ENCODE measurements at places on chromosomes 3 and 15.
A peak's percentile ranks its signal among the peaks of the same experiment; 100 is the strongest.

DNA sequence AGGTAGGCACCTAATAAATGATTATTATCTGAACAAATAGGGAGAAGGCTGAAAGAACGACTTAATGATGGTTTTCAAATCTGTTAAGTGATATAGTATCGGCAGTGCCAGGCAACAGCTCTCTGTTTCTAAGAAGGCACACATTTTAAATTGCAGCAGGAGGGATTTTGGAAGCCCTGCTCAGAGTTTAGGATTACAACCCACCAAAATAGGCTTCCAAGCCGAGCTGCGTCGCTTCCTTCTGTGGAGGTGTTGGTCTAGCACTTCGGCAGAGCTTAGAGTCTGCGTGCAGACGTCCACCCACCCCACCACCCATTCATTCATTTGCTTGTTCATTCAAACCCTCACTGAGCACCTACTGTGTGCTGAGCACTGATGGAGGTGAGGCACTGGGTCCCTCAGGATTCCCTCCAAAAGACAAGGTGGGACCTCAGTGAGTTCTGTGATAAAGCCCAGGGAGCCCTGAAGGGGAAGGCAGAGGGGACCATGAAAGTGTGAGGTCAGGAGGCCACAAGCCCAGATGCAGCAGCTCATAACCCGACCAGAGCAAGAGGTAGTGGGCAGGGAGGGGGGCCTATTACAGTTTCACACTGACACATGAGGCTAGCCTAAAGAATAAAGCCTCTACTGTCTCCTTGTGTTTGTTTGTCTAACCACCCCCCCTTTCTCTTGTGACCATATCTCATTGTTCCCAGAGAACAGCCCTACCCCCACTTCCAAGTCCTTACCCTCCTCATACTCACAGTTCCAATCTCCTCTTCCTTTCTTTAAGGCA lies 8.9 kb downstream of the ADCY5 start:
- DNase-seq: no peak

DNA sequence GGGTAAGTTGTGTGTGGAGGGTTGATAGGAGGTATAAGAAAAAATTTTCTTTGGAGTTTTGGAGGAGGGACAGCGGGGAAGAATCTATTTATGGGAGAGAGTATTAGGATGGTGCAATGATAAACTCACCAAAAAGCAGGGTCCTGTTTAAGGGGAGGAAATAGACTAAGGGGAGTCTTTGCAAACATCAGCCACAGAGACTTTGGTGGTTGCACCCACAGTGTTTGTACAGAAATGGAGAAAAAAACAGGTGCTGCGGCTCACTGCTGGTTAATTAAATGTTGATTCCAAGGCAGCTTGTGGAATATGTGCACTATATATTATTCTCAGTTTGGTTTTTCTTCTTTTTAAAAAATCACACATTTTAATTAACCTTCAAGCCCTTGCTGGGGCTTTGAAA lies 182.1 kb downstream of the NECTIN3 start:
- no peak for DNase-seq

DNA sequence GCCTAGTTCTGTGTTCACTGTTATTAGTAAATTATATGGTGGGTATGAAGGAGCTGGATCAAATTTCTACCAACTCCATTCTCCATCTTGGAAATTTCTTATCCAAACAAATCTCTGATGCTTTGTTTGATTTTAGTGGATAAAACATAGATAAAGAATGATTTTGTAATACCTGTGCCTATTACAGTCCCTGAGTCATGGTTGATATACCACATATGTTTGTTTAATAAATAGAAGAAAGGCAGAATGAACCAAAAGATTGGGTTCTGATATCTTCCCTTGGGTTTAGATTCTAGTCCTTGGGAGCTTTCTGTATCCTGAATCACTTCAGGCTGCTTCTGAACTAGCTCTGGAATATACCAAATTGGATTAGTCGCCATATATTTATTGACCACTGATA lies 203.6 kb downstream of the PDCD6IP start:
- no peak for DNase-seq

- no peak for DNase-seq
Measured at GRCh38 chr3:30518181-30518864, 88.1 kb upstream of the TGFBR2 start.

- peak; percentile 65 for DNase-seq
Measured at GRCh38 chr15:25931851-25932250, 68.7 kb upstream of the ATP10A start.

GRCh38 chr3:127041933-127042332 lies 59.0 kb downstream of the PLXNA1 start:
- DNase-seq: no peak
